Cortex of kidney (tissue), 1 donor: ENCODE measurements at places on chromosomes 4 and X.

DNA sequence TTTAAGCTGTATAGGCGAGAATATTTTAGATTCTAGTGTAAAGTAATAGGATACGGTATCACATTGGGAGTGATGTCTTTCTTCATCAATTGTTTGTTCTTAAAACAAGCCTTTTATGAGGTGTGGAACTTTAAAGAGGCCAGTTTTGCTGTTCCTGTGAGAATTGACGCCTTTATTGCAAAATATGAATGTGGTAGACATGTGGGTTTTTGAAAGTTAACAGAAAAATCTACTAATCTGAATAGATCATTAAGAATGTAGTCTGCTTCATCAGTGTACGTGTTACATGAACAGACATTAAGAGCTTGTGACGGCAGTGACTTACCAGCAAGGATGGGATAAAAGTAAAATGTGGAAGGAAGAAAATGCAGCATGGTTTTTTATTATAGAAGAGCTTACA is 63.8 kb downstream of the STOX2 start:
- DNase-seq = no peak

- DNase-seq = no peak
Observed at GRCh38 chrX:16429406-16429805, 220.6 kb upstream of the S100G start.

DNA sequence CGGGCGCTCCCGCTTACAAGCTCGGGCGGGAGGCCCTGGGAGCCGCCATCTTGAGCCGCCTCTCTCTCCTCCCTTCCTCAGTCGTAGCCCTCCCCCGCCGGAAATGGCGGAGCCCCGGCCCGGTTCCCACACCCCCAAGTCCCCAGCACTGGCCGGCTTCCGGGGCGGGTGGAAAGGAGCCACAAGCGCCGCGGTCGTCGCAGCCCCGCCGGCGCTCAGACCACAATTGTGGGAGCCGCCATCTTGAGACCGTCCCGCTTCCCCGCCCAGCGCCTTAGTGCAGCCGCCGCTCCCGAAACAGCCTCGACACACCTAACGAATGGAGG is 531 bp downstream of the HCFC1 start:
- no peak for DNase-seq

DNA sequence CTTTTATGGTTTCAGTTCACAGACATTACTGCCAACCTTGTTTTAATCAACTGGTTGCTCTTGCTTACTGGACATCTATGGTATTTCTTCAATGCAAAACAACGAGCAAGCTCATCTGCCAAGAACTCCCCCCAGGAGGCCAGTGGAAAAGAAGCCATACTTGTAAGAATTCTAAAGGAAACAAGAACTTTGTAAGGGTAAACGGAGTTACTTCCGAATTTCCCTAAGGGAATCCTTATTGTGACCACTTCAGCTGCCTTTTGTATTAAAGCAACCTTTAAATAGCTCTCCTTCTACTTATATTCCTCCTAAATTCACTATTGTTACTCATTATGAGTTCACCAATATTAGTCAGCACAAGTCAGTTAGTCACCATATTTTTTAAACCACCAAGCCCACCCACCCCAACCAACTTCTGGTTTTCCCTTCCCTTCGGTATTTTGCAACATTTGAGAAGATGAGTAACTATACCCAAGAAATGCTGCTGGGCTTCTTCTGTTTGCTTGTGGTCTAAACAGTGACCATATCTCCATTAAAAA is 602.8 kb upstream of the DIPK2B start:
- no peak for DNase-seq
